ENCODE measurements at places on chromosomes 3 and 15.

GRCh38 chr3:13574798-13575451 lies 26.0 kb downstream of the FBLN2 start:
- DNase-seq = no peak

DNA sequence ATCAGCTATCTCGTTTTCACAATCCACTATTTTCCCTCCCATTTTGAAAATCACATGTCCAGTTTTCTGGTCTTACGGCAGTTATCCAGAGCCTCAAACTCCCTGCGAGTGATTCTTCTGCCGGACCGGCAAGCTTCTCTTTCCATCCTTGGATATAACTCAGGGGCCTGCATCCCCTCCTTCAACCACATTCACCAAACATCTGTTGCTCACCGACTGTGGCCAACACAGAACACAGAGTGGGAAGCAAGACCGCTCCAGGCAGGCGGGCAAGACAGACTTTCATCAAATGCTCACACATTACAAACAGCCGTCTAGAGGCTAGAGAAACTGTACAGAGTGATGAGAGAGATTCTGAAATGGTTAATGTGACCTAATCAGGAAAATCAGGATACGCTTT lies 7.6 kb upstream of the SLC12A8 start:
- no peak for DNase-seq

DNA sequence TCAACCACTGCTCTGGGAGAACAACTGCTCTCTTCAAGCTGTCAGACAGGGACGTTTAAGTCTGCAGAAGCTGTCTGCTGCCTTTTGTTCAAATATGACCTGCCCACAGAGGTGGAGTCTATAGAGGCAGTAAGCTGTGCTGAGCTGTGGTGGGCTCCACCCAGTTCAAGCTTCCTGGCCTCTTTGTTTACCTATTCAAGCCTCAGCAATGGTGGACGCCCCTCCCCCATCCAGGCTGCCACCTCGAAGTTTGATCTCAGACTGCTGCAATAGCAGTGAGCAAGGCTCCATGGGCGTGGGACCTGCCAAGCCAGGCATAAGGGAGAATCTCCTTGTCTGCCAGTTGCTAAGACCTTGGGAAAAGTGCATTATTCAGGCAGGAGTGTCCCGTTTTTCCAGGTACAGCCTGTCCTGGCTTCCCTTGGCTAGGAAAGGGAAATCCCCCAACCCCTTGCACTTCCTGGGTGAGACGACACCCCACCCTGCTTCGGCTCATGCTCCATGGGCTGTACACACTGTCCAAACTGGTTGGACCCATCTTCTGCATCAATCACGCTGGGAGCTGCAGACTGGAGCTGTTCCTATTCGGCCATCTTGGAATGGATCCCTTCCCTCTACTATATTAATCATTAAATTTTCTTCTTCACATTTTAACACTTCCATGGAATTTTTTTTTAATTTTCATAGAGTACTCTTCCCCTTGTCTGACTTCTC lies 167.0 kb upstream of the UBE2E2 start:
- DNase-seq = no peak

- DNase-seq = no peak
Observed at GRCh38 chr15:98667521-98668179, 19.3 kb downstream of the IGF1R start.

DNA sequence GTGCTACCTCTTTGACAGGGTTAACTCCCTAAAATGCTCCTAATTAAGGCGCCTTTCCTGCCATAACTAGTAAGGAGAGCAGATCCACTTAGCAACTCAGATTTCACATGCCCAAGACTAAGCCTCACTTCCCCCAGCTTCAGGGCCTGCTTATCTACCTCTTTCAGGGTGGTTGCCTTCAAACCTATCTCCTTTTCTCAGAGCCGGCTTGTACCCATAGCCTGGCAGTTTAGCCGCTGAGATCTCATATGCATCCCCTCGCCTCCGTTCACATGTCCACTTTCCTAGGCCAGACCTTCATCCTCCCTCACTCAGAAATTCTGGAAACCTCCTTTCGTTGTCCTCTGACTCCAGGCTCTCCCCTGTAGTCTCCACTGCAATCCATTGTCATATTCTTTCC lies 1.0 kb upstream of the FSTL1 start:
- no peak for DNase-seq

GRCh38 chr3:149476225-149476624 lies 1.7 kb downstream of the TM4SF4 start:
- no peak for DNase-seq
